ENCODE measurements at places on chromosomes 3 and 15. TPM values are rescaled to one million over a fixed set of nuclear protein-coding genes. Genes with fewer than 3 reads are reported as not detected.

Gene AHSG
- not detected for total RNA-seq

DNA sequence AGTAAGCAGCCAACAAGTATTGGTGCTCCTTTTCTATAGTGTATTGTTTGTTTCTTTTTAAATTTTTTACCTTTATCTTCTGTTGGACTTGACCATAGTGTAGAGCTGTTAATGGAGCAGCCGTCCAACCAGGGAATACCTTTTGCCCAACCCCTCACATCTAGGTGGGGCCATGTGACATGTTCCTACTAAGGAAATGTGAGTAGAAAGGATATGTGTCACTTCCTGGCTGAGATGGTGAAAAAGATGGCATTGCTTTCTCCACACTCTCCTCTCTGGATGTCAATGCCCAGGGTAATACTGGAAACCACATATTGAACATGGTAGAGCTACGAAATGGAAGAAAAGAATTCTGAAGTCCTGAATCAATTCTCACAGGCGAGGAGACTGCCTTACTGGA, 218.8 kb downstream of the TBL1XR1 start:
- DNase-seq: no peak

- DNase-seq: no peak
Measured at GRCh38 chr3:45191924-45192417, 34.1 kb downstream of the TMEM158 start.

- no peak for DNase-seq
Measured at GRCh38 chr3:195113048-195113447, 157.9 kb downstream of the XXYLT1 start.
